ENCODE measurements at places on chromosomes 1 and 21.

- no peak for DNase-seq
Observed at GRCh38 chr1:94038511-94038910, 82.4 kb downstream of the ABCA4 start.

DNA sequence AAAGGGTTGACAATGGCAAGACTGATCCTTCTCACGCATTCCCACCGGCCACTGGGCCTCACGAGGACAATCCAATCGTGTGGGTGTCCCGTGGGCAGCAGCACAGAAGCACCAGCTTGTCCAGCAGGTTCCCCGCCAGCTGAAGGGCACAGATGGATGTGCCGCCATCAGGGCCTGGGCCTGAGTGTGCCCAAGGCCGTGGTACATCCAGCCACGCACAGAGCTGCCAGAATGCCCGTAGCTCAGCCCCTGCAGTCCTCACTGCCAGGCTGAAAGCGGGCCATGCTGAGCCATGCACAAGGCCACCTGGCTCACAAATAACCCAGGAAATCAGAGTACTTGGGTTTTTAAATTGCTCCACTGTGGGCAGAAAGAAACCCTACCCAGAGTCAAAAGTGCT lies 7.0 kb downstream of the NPHP4 start:
- no peak for DNase-seq

GRCh38 chr1:29688471-29689365 lies 452.4 kb downstream of the PTPRU start:
- DNase-seq, result no peak

- DNase-seq, result no peak
Observed at GRCh38 chr21:43295066-43295958, 126.5 kb downstream of the CRYAA start.

DNA sequence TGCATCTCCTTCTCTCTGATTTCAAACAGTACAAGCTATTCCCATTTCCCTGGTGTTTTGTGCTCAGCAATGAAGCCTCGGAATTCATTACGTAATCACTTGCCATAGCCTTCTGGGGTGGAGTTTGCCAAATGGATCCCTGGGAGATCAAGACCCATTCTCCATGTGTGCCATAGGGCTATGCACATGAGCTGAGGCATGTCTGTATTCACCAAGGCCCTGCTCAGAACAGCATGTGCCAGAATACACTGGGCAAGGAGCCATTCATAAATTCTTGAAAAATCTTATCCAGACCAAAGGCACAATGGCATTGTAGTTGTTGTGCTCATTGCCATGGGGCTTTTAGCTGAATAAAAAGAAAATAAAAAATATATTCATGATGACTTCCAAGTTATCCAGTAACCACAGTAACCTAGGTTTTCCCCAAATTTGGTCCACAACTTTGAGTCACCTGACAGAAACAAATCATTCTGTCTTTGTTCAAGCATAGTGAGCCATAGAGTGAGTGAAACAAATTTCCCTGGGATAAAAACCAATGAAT lies 53.0 kb downstream of the CRB1 start:
- no peak for DNase-seq

- no peak for DNase-seq
Observed at GRCh38 chr1:185971688-185972087, 237.5 kb downstream of the HMCN1 start.

GRCh38 chr1:111441573-111442192 lies 7.4 kb downstream of the WDR77 start:
- peak; percentile 69 for DNase-seq

DNA sequence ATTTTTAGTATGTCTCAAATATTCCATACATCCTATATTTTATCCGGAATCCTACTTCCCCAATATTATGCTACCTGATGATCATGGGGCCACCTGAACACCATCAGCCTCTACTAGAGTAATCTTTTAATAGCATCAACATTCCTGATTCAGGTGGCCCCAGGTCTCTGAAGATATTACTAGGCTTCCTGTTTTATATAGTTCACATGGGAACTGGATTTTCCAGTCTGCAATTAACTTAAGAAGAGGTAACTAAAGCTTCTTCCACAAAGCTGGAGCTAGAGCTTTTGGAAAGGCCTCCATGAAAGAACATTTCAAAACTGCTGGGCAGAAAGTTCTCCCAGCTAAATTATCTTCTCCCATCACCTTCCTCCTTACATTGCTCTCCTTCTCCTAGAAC lies 72.3 kb upstream of the ADAM30 start:
- no peak for DNase-seq

DNA sequence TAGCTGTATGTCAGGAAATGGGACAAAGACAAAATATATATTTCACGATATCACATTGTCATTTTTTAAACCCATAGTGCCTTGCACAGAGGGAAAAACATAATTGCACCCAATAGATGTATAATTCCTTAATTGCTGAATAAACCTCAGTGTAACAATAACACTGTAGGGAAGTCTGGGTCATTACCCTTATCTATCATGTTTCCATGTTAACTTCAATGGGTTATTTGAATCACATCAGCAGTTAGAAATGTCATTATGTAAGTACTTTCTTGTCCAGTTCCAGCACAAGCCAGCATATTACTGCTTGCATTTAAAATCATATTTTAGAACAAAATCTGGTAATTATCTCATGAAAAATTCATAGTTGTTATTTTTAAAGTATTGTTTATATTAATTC lies 222.7 kb downstream of the HMCN1 start:
- DNase-seq, result no peak

- no peak for DNase-seq
Observed at GRCh38 chr1:96971849-96972602, 250.4 kb downstream of the PTBP2 start.

DNA sequence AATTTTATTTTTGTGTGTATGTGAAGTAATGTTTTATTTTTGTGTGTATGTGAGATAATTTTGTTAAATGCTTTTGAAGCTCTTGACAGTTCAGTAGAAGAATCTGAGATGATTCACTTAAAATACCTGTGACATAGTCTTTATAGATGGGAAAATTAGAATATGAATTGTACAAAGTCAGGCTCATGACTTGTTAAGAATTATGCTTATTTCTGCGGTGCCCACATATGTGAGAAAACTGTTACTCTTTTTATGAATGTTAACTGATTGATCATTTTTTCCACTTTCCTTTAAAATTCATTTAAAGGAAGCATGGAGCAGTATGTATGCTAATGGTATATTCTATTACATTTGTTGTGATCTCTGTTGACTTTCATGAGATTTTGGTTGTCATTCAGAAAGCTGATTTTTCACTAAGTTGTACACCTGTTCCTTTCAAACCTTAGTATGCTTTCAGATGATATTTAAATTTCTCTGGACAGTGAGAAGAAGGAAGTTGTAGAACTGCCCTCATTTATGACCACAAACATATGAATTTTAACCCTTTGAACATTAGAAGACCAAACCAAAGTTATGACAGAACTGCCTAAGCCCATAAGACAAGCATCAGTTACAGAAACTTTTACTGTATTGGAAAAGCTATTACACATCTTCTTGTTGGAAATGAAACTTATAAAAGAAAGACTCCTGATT lies 110.1 kb downstream of the POU2F1 start:
- no peak for DNase-seq

DNA sequence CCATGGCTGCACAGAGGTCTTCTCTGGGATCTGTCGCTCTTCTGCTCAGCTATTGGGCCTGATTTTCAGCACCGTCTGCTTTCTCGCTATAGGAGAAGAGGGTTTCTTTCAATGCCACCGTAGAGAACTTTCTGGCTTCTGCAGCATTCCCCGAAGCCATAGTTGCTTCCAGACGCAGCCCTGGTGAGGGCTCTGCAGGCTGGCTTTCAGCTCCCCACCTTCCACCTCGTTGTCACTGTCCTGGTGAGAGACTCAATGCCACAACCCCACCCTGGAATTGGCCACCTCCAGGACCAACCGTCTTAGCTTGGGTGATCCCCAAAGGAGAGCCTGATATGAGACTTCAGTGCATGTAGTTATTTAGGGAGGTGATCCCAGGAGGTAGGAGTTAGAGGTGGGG lies 12.0 kb upstream of the PRKCZ start:
- DNase-seq, result no peak

GRCh38 chr1:26044971-26045721 lies 772 bp downstream of the SLC30A2 start:
- no peak for DNase-seq

GRCh38 chr1:8844501-8845006 lies 27.1 kb upstream of the RERE start:
- no peak for DNase-seq

GRCh38 chr21:45098867-45099266 lies 24.5 kb downstream of the ADARB1 start:
- peak; percentile 75 for DNase-seq

- peak; percentile 67 for DNase-seq
Observed at GRCh38 chr1:109917768-109918606, 7.3 kb downstream of the CSF1 start.

DNA sequence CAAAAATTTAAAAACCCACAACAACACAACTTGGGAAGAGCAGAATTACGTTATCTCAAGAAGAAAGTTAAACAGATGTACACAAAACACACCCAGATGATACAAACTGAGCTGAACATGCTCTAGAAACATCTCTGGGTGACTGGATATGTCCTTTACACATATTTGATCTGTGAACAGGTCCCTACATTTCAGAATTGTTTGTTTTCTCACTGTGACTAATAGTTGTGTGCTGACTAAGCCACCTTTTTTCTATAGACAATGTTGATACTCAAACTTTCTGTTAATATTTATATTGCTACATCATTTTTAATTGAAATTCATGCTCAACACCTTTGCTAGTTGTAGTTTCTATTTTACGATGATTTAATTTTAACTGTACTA lies 1.0 kb upstream of the F11R start:
- DNase-seq, result peak; percentile 31

- DNase-seq, result no peak
Observed at GRCh38 chr21:44535963-44536362, 4.0 kb downstream of the KRTAP10-1 start.
